ENCODE measurements at places on chromosomes 5 and 9. TPM values are rescaled to one million over a fixed set of nuclear protein-coding genes. Genes with fewer than 3 reads are reported as not detected.
A peak's percentile ranks its signal among the peaks of the same experiment; 100 is the strongest.

ITGA1 gene
- total RNA-seq: 196 TPM

- no peaks in the 10 kb centered on the region for H3K4me1 ChIP-seq
- no peak for DNase-seq
- no peak overlapping the region for H3K27ac ChIP-seq
- no peak overlapping the region for H3K4me3 ChIP-seq
These were observed 212.0 kb downstream of the ADAMTS12 start for GRCh38 chr5:33679791-33680190.

DNA sequence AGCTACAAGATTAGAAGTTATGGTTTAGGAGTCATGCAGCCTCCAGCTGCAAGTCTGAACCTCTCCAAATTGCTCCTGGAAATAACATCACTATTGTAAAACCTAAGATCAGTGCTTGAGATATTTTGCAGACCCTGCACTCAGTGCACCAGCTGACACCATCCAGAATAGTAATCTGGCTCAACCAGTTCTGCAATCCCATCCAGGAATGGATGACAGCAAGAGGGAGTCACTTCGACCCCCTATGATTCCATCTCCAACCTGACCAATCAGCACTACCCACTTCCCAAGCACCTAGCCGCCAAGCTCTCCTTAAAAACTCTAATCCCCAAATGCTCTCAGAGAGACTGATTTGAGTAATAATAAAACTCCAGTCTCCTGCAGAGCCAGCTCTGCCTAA is 37.9 kb upstream of the NR4A3 start:
- DNase-seq: no peak
- H3K36me3 ChIP-seq: no peaks in the 10 kb centered on the region
- no peak overlapping the region for H3K4me3 ChIP-seq
- H3K27me3 ChIP-seq: no peaks in the 10 kb centered on the region

NR2F1-AS1 gene
- total RNA-seq: 32.7 TPM

DNA sequence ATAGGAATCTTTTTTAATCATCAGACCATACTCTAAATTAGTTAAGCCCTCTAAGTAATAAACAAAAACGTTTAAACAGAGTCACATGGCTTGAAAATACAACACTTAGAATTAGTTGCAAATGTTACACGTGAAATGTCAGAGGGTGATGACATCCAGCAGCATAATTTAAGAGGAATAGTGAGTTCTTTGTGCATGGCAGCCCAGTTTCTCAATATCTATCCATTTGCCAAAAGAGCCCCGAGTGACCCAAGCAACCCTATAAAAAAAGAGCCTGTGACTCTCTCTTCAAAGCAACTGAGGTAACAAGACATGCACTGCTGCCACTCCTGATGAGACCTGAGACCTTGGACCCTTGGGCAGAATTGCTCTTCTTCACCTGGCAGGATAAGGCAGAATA is 96.9 kb upstream of the RASA1 start:
- no peak overlapping the region for H3K27ac ChIP-seq
- H3K4me1 ChIP-seq: no peaks in the 10 kb centered on the region
- H3K27me3 ChIP-seq: no peaks in the 10 kb centered on the region
- H3K4me3 ChIP-seq: no peak overlapping the region

DNA sequence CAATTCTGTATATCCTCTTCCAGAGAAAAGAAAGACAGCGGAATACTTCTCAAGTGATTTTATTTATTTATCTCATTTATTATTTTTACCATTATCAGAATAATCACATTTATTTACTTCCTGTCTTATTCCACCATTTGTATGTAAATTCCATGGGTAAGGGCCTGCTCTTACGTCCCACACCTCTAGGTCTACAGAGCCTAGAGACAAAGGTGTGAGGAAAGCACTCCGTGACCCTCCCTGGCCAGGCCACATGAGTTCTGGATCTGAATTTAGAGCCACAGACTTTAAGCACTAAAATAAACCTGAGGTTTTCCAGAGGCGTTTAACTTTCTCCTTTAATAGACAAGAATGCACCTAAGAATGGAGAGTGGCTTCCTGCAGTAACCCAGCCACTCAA is 85.3 kb upstream of the CTSV start:
- H3K27me3 ChIP-seq: no peaks in the 10 kb centered on the region
- H3K36me3 ChIP-seq: no peaks in the 10 kb centered on the region
- no peaks in the 10 kb centered on the region for H3K4me1 ChIP-seq

GRCh38 chr5:111308951-111309350 is 84.8 kb downstream of the CAMK4 start:
- DNase-seq: no peak
- no peaks in the 10 kb centered on the region for H3K36me3 ChIP-seq
- H3K27ac ChIP-seq: no peak overlapping the region
- no peaks in the 10 kb centered on the region for H3K27me3 ChIP-seq
- H3K4me3 ChIP-seq: no peak overlapping the region

DNA sequence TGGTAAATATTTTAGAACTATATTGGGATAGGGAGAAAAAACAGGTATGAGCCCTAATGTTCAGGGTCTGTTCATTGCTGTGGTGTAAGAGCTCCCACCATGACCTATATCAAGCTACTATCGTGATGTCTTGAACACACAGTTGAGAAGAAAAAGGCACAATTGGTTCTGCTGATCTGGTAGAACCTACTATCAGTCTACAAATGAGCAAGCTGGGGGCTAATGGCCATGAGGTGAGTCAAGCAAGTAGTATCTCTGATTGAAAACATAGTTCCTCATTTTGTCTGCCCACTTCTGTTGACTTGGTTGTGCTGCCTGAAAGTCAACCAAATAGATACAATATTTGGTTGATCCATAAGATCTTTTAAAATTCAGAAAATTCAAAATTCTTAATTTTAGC is 1026.3 kb downstream of the CDH12 start:
- H3K4me3 ChIP-seq: no peak overlapping the region
- H3K36me3 ChIP-seq: no peaks in the 10 kb centered on the region
- no peaks in the 10 kb centered on the region for H3K4me1 ChIP-seq
- H3K27ac ChIP-seq: no peak overlapping the region

DNA sequence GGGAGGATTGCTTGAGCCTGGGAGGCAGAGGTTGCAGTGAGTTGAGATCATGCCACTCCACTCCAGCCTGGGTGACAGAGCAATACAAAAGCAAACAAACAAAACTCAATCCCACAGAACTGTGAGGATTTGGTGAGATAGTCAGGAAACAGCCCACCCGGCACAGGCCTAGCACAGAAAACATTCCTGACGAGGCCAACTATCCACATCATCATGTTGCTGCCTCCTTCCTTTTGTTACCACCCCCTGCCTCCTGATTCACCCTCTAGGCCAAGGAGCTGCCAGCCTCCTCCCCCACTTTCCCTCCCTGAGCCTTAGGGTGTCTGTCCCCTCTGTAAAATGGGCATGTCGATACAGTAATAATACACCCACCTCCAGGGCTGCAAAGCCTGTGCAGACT is 39.0 kb downstream of the STK10 start:
- no peaks in the 10 kb centered on the region for H3K36me3 ChIP-seq
- no peaks in the 10 kb centered on the region for H3K27me3 ChIP-seq
- peaks cover 6% of the 10 kb centered on the region for H3K4me1 ChIP-seq

GRCh38 chr9:92327283-92327850 is 1.6 kb downstream of the CENPP start:
- no peak for DNase-seq
- no peaks in the 10 kb centered on the region for H3K36me3 ChIP-seq
- no peak overlapping the region for H3K27ac ChIP-seq

GRCh38 chr9:29339387-29339786 is 1766.1 kb upstream of the C9orf72 start:
- DNase-seq: no peak
- no peaks in the 10 kb centered on the region for H3K36me3 ChIP-seq

- H3K4me3 ChIP-seq: no peak overlapping the region
- no peaks in the 10 kb centered on the region for H3K27me3 ChIP-seq
- no peaks in the 10 kb centered on the region for H3K36me3 ChIP-seq
- H3K27ac ChIP-seq: no peak overlapping the region
- peaks cover 11% of the 10 kb centered on the region for H3K4me1 ChIP-seq
- DNase-seq: no peak
These were observed 116.7 kb downstream of the ROR2 start for GRCh38 chr9:91833096-91833877.

DNA sequence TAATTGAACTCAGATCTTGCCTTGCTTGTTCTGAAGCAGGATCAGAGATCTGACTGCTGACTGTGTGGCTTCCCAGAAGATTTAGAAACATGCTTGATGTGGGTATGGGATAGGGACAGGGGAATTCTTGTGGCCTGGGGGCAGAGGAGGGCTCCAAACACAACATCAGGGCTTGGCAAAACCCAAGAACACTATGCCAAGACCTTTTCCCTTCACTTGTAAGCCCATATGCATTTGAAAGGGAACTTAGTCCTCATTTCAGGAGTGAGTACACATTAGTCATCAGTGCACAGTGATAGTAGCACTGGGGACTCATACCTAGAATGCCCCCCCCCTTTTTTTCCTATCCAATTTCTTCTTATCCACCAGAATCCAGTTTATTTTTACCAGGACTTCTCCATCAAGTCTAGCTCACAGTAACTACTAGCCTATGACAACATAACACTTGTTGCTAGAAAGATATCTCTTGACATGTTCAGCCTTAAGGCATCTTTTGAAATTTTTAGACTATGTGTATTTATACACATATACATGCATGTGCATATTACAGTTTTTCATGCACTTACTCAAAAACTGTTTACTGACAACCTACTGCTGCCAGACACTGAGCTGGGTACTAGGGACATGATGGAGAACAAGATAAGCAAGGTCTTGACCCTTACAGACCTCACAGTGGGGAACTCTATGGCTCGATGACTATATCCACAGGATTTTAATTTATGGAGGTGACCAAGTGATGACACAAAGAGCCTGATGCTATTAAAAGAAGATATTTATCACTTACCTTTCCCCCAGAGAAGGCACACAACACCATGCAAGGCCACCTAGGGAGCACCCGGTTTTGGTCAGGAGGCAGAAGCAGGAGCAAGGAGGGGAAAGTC is 158.3 kb upstream of the MAP3K1 start:
- no peaks in the 10 kb centered on the region for H3K36me3 ChIP-seq
- no peaks in the 10 kb centered on the region for H3K4me1 ChIP-seq
- no peaks in the 10 kb centered on the region for H3K27me3 ChIP-seq
- DNase-seq: no peak
- H3K4me3 ChIP-seq: no peak overlapping the region

DNA sequence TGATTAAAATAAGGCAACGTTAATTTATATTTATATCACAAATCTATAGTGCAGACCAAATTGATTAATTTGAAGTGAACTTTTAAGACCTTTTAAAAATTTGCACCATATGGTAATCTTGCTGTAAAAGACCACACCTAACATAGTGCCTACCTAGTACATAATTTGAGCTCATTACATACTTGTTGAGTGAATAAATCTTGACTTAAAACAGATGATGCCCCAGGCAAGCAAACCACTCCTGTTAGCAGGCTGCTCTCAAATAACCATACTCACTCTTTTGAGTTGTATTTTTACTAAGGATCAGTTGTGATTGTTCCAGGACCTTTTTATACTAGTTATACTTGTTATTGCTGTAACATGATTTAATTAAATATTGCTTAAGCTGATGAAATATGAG is 27.2 kb downstream of the CMYA5 start:
- no peaks in the 10 kb centered on the region for H3K27me3 ChIP-seq
- no peak overlapping the region for H3K4me3 ChIP-seq
- DNase-seq: no peak
- no peaks in the 10 kb centered on the region for H3K36me3 ChIP-seq
- no peaks in the 10 kb centered on the region for H3K4me1 ChIP-seq

GRCh38 chr9:115209601-115210306 is 91.8 kb upstream of the TNC start:
- H3K36me3 ChIP-seq: no peaks in the 10 kb centered on the region
- H3K4me3 ChIP-seq: no peak overlapping the region
- H3K27me3 ChIP-seq: no peaks in the 10 kb centered on the region
- DNase-seq: no peak

ZNF454 gene
- 1.4 TPM for total RNA-seq

ZDHHC21 gene
- 14.4 TPM for total RNA-seq

GRCh38 chr5:33688526-33688925 is 203.3 kb downstream of the ADAMTS12 start:
- no peaks in the 10 kb centered on the region for H3K4me1 ChIP-seq
- H3K27ac ChIP-seq: no peak overlapping the region
- H3K4me3 ChIP-seq: no peak overlapping the region
- H3K36me3 ChIP-seq: no peaks in the 10 kb centered on the region
- no peaks in the 10 kb centered on the region for H3K27me3 ChIP-seq

GRCh38 chr5:61840361-61840760 is 465.6 kb upstream of the KIF2A start:
- no peaks in the 10 kb centered on the region for H3K4me1 ChIP-seq
- peaks cover 5% of the 10 kb centered on the region for H3K27me3 ChIP-seq
- no peak overlapping the region for H3K27ac ChIP-seq
- DNase-seq: no peak
- H3K4me3 ChIP-seq: no peak overlapping the region

DNA sequence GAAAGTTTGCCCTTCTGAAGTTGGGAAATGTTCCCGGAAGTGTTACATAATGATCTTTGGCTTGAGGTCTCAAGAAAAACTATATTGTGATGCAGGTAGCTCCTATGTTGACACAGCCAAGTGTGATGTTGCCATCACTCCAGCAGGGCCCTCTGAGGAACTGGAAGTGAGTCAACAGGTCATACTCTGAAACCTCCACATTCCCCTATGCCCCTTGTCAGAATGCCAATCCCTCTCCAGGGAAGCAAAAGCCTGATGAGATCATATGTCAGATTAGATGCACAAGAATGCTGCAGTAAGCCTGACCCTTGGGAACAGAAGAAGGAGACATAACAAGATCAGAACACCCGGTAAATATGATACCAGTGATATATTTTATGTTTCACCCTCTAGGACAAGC is 66.8 kb upstream of the ITGA2 start:
- H3K27me3 ChIP-seq: no peaks in the 10 kb centered on the region
- H3K36me3 ChIP-seq: no peaks in the 10 kb centered on the region
- no peaks in the 10 kb centered on the region for H3K4me1 ChIP-seq
- DNase-seq: no peak
- H3K27ac ChIP-seq: peak overlapping the region; percentile 21

- no peaks in the 10 kb centered on the region for H3K27me3 ChIP-seq
- no peaks in the 10 kb centered on the region for H3K36me3 ChIP-seq
- peaks cover 19% of the 10 kb centered on the region for H3K4me1 ChIP-seq
- no peak overlapping the region for H3K27ac ChIP-seq
- no peak for DNase-seq
These were observed 69.1 kb downstream of the ZNF366 start for GRCh38 chr5:72438141-72438540.

DNA sequence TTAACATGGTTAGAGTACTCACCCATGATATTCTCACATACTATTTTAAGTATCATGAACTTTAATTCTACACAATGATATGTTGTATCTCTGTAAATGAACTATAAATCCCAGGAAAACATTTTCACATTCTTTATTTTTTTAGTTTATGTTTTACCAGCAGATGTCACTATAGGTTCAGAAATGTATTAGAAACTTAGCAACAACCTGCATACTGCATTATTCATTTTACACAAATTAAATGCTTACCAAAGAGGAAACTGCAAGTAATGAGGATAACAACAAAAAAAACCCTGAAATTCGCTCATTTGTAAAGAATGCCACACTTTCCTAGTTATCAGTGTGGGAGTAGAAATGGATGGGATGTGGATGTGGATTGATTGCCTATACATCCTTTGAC is 217.5 kb upstream of the OTULINL start:
- H3K27ac ChIP-seq: no peak overlapping the region
- no peak overlapping the region for H3K4me3 ChIP-seq
- DNase-seq: no peak
- H3K4me1 ChIP-seq: no peaks in the 10 kb centered on the region
- no peaks in the 10 kb centered on the region for H3K27me3 ChIP-seq

- H3K36me3 ChIP-seq: no peaks in the 10 kb centered on the region
- no peaks in the 10 kb centered on the region for H3K4me1 ChIP-seq
- no peak overlapping the region for H3K27ac ChIP-seq
- H3K27me3 ChIP-seq: no peaks in the 10 kb centered on the region
- H3K4me3 ChIP-seq: no peak overlapping the region
- DNase-seq: no peak
These were observed 12.7 kb upstream of the LIFR start for GRCh38 chr5:38569180-38569579.

WNK2 gene
- 10.3 TPM for total RNA-seq

GLRA1 gene
- not detected for total RNA-seq

SYNPO gene
- total RNA-seq: 201 TPM

All from adrenal gland (tissue), 19 donors.